ENCODE measurements at places on chromosomes 3 and 15.

DNA sequence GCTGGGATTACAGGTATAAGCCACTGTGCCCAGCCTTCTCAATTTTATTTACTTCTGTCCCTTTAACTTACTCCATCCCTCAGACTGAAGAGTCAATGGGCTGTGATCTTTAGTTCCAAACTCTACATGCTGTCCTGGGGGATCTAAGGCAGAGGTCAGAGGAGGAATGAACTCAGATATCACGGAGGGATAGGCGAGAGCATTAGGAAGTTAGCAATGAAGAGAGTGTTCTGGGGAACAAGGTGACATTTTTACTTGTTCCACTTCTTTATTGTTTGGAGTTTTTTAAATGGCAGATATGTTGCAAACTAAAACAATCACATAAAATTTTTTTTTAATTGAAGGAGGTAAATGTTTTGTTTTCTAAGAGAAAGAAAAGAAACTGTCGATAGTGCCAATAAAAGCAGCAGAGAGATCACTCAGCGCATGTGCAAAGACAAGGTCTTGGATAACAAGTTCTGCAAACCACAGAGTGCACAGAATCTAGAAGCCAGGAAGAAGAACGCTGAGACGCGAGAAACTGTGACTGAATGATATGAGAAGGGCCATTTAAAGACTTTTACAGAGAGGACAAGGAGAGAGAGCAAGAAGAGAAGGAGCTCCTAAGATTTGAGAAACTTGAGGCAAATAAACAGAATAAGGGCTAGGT, 10.8 kb upstream of the CA12 start:
- DNase-seq: no peak

GRCh38 chr15:49990835-49991545, 128.0 kb downstream of the ATP8B4 start:
- no peak for DNase-seq

DNA sequence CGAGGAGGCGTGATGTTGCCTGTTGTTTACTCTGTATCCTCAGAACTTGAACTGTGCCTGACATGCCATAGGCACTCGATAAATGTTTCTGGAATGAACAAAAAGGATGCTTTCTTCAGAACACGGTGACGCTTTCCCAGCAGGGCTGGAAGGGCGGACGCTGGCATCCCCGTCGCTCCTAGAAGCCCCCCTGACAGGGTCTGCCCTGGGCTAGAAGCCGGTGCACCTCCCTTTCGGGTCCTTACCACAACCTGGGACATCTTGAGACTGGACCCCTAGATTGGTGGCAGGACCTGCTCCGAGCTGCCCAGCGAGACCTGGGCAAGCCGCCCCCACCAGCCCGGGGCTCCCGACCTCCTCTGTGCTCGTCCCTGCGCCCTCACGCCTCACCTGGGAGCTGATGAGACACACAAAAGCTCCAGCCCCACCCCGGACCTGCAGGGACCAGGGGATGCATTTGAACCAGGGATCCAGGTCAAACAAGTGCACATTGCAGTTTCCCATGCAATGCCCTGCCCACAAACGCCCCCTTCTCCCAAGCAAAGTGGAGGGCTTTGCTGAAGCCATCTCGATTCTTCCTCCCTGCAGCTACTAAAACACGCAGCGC, 131.2 kb upstream of the MEF2A start:
- DNase-seq: no peak

GRCh38 chr3:111621535-111621934, 26.4 kb upstream of the ZBED2 start:
- DNase-seq: no peak

- no peak for DNase-seq
Measured at GRCh38 chr3:170563712-170564423, 22.0 kb downstream of the SLC7A14 start.

GRCh38 chr3:73451301-73451944, 173.3 kb downstream of the PDZRN3 start:
- no peak for DNase-seq

DNA sequence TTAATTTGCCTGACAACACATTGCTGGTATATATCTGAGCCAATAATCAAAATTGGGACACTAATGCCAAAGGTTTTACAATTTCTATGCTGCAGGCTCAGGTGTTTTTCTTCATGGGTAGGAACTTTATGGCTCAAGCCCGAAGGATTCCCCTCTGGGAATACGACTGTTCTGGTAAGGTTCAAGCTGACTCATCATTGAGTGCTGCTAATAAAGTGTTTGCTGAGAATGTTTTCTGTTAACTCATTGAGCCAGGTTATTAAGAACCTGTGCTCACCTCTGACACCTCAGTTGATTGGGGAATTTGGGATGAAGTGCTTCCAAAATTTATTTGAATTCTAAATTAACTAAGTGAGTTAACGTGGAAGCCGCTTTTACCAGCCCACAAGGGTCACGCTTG, 135.8 kb upstream of the CTDSPL start:
- no peak for DNase-seq

GRCh38 chr3:58536501-58537411, at the start of gene ACOX2:
ACOX2 (minus strand) TSS chr3:58537190; CDS start chr3:58535106, 2,084 bp downstream.
- no peak for DNase-seq

GRCh38 chr3:184815046-184815930, 3.3 kb downstream of the VPS8 start:
- DNase-seq: no peak

GRCh38 chr15:68830141-68830785, 9.6 kb upstream of the ANP32A start:
- no peak for DNase-seq

GRCh38 chr3:194224471-194225417, 88.8 kb downstream of the HES1 start:
- peak; percentile 66 for DNase-seq

DNA sequence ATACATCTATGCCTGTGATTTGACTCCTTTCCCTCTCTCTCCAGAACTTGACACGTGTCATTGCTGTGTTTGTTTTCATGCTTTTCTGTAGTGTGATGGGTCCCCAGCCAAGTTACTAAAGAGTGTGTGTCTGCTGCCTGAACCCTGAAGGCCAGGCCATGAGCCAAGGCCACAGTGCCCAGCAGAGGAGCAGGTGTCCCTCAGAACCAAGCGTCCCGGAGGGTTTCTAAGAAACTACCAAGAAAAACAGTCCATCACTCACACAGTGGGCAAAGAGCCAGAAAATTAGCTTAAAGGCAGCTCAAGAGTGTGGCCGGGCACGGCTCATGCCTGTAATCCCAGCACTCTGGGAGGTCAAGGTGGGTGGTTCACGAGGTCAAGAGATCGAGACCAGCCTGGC, 35.2 kb downstream of the FBXO45 start:
- no peak for DNase-seq

- DNase-seq: no peak
Measured at GRCh38 chr15:34336991-34337556, 507 bp downstream of the SLC12A6 start.

DNA sequence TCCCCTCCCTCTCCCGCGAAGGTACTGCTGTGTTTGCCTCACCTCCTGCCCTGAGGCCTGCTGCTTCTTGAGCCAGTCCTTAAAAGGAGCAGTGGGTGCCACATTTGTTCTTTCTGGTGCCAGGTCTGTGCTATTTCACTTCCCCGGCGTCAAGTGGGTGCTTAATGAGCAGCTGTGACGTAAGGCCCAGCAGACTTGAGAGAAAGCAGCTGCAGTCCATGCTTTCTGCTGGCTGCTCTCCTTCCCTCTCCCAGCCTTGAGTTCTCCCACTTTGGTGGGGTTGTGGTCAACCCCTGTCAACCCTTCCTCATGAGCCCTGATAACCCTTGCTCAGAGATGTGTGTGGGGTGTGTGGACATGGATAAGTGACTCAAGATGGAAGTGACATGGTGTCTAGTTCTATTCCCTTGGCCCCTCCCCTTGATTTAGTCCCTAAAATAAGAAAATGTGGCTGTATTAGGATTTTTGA, 6.9 kb downstream of the INAFM2 start:
- DNase-seq: no peak

GRCh38 chr3:164537485-164537884, 540.8 kb downstream of the SI start:
- DNase-seq: no peak

All from foreskin melanocyte (primary cell).